ENCODE measurements at places on chromosomes 7 and 10.
A peak's percentile ranks its signal among the peaks of the same experiment; 100 is the strongest.

- no peaks in the 10 kb centered on the region for H3K36me3 ChIP-seq
- H3K27ac ChIP-seq = no peak overlapping the region
- no peaks in the 10 kb centered on the region for H3K4me1 ChIP-seq
- H3K4me3 ChIP-seq = no peak overlapping the region
- H3K27me3 ChIP-seq = no peaks in the 10 kb centered on the region
- no peak for DNase-seq
These were observed 137.7 kb downstream of the CNOT4 start for GRCh38 chr7:135372222-135372621.

GRCh38 chr7:75915416-75916156 lies 631 bp downstream of the POR start:
- peak overlapping the region; percentile 94 for H3K4me3 ChIP-seq
- peak; percentile 51 for DNase-seq
- H3K36me3 ChIP-seq = peaks cover 4% of the 10 kb centered on the region
- H3K27ac ChIP-seq = no peak overlapping the region
- H3K27me3 ChIP-seq = no peaks in the 10 kb centered on the region

DNA sequence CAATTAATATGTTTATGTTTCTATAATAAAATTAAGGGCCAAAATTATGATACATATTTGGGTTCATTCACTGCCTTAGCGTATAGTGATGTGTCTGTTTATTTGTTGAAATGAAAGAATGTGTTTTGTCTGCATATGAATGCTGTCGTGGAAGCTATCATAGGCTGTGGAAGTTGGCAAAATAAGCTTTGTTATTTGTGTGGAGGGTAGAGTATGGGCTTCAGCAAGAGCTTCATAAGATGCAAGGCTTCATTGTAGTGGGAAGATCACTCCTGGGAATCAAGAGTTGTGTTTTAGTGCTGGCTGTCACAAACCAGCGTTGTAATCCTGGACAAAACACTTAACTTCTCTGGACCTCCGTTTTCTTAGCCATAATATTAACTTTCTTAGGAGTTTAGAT lies 2.5 kb downstream of the SLK start:
- H3K4me3 ChIP-seq = no peak overlapping the region
- H3K27me3 ChIP-seq = no peaks in the 10 kb centered on the region
- H3K27ac ChIP-seq = no peak overlapping the region

GRCh38 chr7:151875942-151876898 lies 695 bp downstream of the PRKAG2 start:
- peaks cover 68% of the 10 kb centered on the region for H3K27me3 ChIP-seq
- H3K36me3 ChIP-seq = no peaks in the 10 kb centered on the region
- H3K4me3 ChIP-seq = peak overlapping the region; percentile 64
- H3K27ac ChIP-seq = no peak overlapping the region
- H3K4me1 ChIP-seq = peaks cover 29% of the 10 kb centered on the region

GRCh38 chr10:124999433-125000365 lies 57.8 kb downstream of the ZRANB1 start:
- no peaks in the 10 kb centered on the region for H3K4me1 ChIP-seq
- no peak for DNase-seq
- H3K4me3 ChIP-seq = no peak overlapping the region
- H3K36me3 ChIP-seq = peaks cover 71% of the 10 kb centered on the region
- H3K27me3 ChIP-seq = no peaks in the 10 kb centered on the region

DNA sequence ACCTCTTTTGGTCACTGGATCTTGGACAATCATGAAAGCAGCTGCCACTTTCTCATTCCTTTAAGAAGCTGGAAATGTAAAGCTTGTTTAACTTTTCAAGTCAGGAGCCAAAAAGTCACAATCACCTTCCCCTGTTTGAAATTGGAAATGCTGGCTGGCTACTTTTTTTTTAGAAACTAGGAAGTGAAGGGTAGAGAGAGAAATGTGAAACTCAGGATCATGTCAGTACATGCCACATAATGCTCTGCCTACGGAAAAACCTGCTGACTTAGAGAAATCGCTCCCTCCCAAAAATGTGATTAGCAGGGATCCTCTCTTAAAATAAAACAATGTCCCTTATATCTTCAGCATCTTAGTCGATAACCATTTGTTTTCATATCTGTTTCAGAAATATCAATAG lies 188.4 kb upstream of the C7orf33 start:
- no peak overlapping the region for H3K27ac ChIP-seq
- no peak overlapping the region for H3K4me3 ChIP-seq
- H3K27me3 ChIP-seq = peaks cover 6% of the 10 kb centered on the region

DNA sequence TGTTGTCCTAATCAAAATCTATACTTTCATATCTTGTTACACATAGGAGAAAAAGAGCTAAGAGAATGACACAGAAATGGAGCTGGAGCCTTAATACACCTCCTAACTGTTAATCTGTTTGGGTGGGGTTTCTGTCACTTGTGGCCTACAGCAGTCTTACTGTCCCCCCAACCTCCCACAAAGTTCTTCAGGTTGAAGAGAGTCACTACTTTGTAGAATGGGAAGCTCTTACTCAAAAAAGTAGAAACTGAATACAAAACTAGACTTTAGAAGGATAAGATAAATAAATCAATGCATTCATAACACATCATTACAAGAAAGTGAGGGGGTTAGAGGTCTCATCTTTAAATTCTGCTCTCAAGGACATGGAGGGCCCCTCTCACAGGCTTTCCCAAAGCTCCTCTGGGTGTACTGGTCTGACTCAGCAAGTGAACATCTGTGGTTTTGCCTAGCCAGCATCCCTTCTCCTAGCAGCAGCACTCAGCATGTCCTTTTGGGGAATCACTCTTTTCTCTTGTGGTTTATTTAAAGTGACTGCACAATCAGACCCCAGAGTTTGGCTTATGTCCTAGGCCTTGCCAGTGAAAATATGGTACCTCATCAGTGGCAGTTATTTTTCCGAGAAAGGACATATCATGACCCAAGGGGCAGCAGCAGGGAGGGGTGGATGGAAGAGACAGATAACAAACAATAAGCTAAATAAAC lies 2.0 kb upstream of the BLVRA start:
- H3K4me3 ChIP-seq = no peak overlapping the region
- peaks cover 5% of the 10 kb centered on the region for H3K4me1 ChIP-seq
- DNase-seq = peak; percentile 81
- H3K27ac ChIP-seq = peak overlapping the region; percentile 34
- no peaks in the 10 kb centered on the region for H3K27me3 ChIP-seq
- no peaks in the 10 kb centered on the region for H3K36me3 ChIP-seq

- no peak overlapping the region for H3K27ac ChIP-seq
- H3K4me3 ChIP-seq = no peak overlapping the region
- H3K27me3 ChIP-seq = peaks cover 14% of the 10 kb centered on the region
- no peak for DNase-seq
- no peaks in the 10 kb centered on the region for H3K36me3 ChIP-seq
These were observed 286.6 kb upstream of the C7orf33 start for GRCh38 chr7:148304083-148304335.

DNA sequence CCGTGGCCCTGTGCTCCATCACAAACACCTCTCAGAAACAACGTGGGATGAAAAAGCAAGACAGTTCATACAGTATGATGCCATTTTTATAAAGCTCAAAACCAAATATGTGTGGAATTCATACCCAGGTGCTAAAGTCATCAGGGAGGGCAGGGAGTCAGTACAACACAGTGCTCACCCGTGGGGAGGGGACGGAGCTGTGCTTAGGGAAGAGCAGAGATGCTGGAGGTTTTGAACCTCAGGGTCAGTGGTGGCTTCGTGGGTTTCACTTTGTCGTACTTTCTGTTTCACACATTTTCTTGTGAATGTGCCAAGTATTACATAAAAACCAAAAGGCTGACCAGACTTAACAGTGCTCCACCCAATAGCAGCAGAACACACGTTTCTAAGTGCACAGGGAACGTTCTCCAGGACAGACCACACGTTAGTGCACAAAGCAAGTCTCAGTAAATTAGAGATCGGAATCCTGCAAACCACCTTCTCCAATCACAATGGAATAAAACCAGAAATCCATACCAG lies 21.2 kb downstream of the ZMIZ2 start:
- no peak overlapping the region for H3K4me3 ChIP-seq
- H3K36me3 ChIP-seq = peaks cover 31% of the 10 kb centered on the region
- DNase-seq = peak; percentile 56
- peaks cover 27% of the 10 kb centered on the region for H3K4me1 ChIP-seq
- H3K27me3 ChIP-seq = no peaks in the 10 kb centered on the region
- peak overlapping the region; percentile 41 for H3K27ac ChIP-seq

DNA sequence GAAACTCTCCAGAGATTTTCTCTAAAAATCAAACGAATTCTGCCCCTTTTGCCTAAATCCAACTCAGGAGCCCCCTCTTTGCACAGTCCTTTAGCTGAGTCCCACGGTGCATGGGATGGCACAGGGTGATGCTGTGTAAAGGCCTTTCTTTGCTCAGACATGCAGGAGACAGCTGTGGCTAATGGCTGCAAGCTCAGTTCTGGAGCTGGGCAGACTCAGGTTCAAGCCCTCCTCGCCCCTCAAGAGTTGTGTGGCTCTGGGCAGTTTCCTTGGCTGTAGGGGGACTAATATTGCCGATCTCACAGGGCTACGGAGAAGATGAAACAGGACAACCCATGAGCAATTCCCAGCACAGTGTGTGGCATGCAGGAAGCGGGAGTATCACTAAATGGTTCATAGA lies 42.6 kb downstream of the CLEC2L start:
- no peak overlapping the region for H3K27ac ChIP-seq
- no peaks in the 10 kb centered on the region for H3K27me3 ChIP-seq
- DNase-seq = no peak

- no peaks in the 10 kb centered on the region for H3K4me1 ChIP-seq
- no peak overlapping the region for H3K4me3 ChIP-seq
- no peak for DNase-seq
These were observed 43.6 kb downstream of the ZNF22 start for GRCh38 chr10:45044290-45044689.

DNA sequence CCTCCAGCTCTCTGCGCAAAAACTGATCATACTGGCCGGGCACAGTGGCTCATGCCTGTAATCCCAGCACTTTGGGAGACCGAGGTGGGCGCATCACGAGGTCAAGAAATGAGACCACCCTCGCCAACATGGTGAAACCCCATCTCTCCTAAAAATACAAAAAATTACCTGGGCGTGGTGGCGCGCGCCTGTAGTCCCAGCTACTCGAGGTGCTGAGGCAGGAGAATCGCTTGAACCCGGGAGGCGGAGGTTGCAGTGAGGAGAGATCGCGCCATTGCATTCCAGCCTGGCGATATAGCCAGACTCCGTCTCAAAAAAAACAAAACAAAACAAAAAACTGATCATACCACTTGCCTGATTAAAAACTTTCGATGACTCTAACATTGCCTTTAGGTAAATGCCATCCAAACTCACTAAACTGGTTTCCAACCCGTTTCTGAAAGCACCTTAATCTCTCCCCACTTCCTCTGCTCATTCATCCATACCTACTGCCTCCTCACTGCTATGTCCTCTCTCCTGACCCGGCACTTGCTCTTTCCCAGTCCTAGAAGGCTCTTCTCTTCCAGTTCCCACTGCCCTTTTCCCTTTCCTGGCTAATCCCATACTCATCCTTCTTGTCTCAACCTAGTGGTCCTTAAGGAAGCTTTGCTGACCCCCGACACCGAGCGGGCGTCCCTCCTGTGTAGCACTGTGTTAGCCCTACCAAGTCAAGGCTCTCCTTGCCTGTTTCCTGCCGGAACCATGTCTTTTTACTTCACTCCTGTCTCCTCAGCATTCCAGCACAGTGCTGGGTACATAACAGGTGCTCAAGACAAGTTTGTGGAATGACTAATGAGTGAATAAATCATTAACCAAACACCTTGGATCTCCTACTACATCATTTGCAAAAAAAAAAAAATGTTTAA lies 686 bp upstream of the MIOS start:
- H3K36me3 ChIP-seq = no peaks in the 10 kb centered on the region
- peaks cover 10% of the 10 kb centered on the region for H3K4me1 ChIP-seq
- peak overlapping the region; percentile 87 for H3K4me3 ChIP-seq
- no peak for DNase-seq
- peak overlapping the region; percentile 77 for H3K27ac ChIP-seq

DNA sequence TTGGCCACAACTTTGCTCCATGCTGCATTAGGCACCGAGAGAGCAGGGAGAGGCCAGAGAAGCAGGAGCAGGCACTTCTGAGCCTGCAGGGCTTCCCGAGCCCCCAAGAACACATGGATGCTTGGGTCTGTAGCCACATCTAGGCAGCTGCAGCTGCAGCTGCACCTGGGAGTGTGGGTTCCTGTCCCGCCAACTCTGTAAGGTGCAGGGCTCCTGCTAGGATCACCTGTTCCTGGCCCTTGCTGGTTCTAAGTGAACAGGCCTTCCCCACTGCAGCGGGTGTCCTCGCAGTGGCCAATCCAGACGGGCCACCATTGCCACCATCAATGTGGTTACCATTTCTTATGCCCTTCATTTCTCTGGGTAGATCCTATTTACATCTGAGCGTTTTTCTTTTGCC lies 330.3 kb downstream of the AUTS2 start:
- H3K4me1 ChIP-seq = no peaks in the 10 kb centered on the region
- peaks cover 2% of the 10 kb centered on the region for H3K36me3 ChIP-seq
- no peak overlapping the region for H3K27ac ChIP-seq
- H3K4me3 ChIP-seq = no peak overlapping the region
- no peak for DNase-seq

- no peak overlapping the region for H3K4me3 ChIP-seq
- H3K27ac ChIP-seq = no peak overlapping the region
- no peak for DNase-seq
- H3K4me1 ChIP-seq = no peaks in the 10 kb centered on the region
- peaks cover 30% of the 10 kb centered on the region for H3K27me3 ChIP-seq
These were observed 11.8 kb upstream of the PNLIPRP2 start for GRCh38 chr10:116608686-116609594.

GRCh38 chr7:66970310-66970709 lies 25.1 kb downstream of the SBDS start:
- H3K4me1 ChIP-seq = peaks cover 6% of the 10 kb centered on the region
- H3K36me3 ChIP-seq = no peaks in the 10 kb centered on the region
- no peak overlapping the region for H3K27ac ChIP-seq
- H3K4me3 ChIP-seq = no peak overlapping the region
- no peak for DNase-seq
- no peaks in the 10 kb centered on the region for H3K27me3 ChIP-seq

GRCh38 chr7:66033471-66034385 lies 41.9 kb upstream of the ASL start:
- no peak overlapping the region for H3K27ac ChIP-seq
- H3K4me3 ChIP-seq = no peak overlapping the region
- H3K27me3 ChIP-seq = no peaks in the 10 kb centered on the region
- H3K4me1 ChIP-seq = no peaks in the 10 kb centered on the region
- no peak for DNase-seq
- H3K36me3 ChIP-seq = no peaks in the 10 kb centered on the region

- no peaks in the 10 kb centered on the region for H3K36me3 ChIP-seq
- peaks cover 4% of the 10 kb centered on the region for H3K27me3 ChIP-seq
- H3K27ac ChIP-seq = no peak overlapping the region
- H3K4me1 ChIP-seq = no peaks in the 10 kb centered on the region
These were observed 24.7 kb downstream of the IL2RA start for GRCh38 chr10:6037422-6037821.

GRCh38 chr7:20799566-20800366 lies 13.1 kb upstream of the SP8 start:
- no peaks in the 10 kb centered on the region for H3K36me3 ChIP-seq
- H3K27ac ChIP-seq = no peak overlapping the region
- no peak overlapping the region for H3K4me3 ChIP-seq

DNA sequence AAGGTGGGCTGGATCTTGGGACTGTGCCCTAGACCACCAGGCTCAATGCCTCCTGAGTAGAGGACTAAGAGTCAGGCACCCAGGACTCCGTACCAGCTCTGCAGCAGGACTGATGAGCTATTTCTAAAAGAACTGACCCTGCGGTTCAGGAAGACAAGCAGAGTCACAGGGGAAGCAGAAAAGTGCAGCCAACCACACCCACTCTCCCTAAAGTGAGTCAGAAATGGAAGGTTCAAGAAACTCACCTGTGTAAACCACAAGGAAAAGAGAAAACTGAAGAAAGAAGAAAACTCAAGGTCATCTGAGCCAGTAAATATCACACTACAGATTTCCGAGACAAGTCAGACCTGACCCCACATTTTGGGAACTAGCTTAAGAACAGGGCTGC lies 2.5 kb downstream of the PARP12 start:
- H3K4me3 ChIP-seq = no peak overlapping the region
- no peak for DNase-seq
- H3K27ac ChIP-seq = no peak overlapping the region
